ENCODE measurements at places on chromosomes 1 and 21.

GRCh38 chr1:173114346-173114745 is 63.6 kb upstream of the TNFSF18 start:
- DNase-seq: no peak

DNA sequence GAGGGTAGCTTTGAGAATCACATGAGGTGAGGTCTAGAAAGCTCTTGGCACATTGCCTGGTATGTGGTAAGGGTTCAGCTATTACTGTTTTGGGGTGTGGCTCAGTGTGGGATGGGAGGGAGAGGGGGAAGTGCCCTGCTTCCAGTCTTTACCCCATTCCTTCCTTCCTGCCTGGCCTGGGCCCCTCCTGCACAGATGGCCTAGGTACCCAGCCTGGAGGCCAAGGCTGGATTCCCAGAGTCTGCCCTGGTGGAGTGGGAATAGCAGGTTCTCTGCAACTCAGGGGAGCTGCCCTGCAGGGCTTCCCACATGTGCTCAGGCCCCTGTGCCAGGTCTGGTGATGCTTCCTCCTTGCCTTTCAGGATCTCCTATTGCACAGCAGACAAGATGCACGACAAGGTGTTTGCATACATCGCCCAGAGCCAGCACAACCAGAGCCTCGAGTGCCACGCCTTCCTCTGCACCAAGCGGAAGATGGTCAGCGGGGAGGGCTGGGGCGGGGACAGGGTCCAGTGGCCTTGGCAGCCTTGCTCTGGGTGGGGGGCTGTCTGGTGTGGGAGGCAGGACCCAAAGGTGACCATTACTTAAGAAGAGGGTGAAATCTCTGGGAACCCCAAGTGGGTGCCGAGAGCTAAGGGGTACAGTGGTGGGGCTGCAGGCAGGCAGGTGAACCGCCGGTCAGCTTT is 13.5 kb downstream of the LDLRAP1 start:
- DNase-seq: peak; percentile 21

- no peak for DNase-seq
Observed at GRCh38 chr1:109613361-109614147, 5.9 kb downstream of the GNAT2 start.

DNA sequence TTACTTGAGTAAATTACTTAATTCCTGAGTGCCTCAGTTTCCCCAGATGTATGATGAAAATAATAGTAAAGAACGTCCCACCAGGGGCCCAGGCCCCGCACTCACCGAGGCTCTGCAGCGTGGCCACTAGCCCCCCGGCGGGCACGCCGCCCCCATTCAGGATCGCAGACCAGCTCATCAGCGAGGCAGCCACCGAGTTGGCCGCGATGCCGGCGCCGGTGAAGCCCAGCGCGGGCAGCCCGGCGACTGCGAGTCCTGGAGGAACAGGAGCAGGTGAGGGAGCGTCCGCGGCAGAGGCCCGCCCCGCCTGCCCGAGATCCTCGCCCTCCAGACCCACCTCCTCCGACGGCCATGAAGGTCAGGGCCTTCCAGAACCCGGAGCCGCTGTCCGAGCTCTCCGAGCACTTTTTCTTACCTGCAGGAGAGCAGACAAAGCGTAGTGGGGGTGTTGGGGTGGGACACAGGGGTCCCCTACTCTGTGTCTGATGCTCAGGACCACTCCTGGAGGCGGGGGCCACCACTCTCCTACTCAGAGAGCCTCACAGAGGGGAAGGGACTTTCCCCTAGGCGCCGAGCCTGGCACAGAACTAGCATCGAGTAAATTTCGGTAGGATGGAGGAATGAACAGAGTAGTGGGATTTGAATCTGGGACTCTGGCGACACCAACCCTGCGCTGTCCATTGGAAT is 3.7 kb downstream of the IFI6 start:
- DNase-seq: no peak

DNA sequence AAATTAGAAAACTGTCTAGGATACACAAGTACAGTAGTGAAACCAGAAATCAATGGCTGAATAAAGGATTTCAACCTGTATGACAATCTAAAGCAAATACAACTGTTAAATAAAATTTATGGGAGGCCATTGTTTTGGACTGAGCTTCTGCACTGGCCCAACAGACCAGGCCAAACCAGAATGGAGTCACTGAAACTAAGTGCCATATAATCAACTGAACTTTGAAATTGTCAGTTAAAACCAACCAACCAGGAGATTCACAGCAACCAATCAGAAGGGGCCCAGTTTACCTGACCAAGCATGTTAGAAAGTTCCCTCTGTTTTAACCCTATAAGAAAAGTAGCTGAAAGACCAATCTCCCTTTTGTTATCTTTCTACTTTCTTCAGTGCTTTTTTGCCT is 30.5 kb upstream of the SOAT1 start:
- DNase-seq: no peak

- DNase-seq: no peak
Observed at GRCh38 chr1:24119859-24120756, 8.2 kb upstream of the MYOM3 start.

DNA sequence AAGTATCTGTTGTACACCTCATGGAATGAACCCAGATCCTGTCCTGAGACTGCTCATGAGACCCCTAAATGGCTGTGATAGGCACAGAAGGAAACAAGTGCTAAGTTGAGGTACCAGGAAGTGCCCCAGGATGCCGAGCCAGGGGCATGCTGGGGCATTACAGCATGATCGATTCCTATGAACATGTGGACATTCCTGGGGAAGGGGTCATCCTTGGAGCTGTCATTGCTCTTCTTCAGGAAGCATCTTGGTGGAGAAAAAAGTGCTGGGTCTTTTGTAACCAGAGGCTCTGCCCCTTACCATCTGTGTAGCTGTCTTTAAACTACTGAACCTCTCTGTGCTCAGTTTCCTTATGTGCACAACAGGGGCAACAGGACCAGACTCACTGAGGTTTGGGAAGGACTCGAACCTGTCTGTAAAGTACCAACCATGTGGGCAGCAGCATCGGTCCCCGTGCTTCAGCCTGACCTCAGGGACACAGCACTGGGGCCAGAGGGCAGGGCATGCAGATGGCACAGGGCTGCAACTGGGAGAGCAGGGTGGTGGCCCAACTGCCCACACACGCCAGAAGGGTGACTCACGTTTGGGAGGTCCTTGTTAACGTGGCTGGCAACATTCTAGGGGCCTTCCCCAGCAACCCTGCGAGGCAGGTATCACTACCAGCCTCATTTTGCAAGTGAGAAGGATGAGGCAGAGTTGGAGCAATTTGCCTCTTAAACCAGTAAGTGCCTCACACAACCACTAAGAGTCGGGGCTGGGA is 142.3 kb upstream of the EDN2 start:
- DNase-seq: peak; percentile 69

GRCh38 chr1:242128951-242129502 is 130.1 kb upstream of the MAP1LC3C start:
- DNase-seq: no peak

- DNase-seq: no peak
Observed at GRCh38 chr1:157915859-157916258, 74.3 kb upstream of the CD5L start.

- DNase-seq: peak; percentile 50
Observed at GRCh38 chr1:231626951-231627614, 493 bp downstream of the DISC1 start.

DNA sequence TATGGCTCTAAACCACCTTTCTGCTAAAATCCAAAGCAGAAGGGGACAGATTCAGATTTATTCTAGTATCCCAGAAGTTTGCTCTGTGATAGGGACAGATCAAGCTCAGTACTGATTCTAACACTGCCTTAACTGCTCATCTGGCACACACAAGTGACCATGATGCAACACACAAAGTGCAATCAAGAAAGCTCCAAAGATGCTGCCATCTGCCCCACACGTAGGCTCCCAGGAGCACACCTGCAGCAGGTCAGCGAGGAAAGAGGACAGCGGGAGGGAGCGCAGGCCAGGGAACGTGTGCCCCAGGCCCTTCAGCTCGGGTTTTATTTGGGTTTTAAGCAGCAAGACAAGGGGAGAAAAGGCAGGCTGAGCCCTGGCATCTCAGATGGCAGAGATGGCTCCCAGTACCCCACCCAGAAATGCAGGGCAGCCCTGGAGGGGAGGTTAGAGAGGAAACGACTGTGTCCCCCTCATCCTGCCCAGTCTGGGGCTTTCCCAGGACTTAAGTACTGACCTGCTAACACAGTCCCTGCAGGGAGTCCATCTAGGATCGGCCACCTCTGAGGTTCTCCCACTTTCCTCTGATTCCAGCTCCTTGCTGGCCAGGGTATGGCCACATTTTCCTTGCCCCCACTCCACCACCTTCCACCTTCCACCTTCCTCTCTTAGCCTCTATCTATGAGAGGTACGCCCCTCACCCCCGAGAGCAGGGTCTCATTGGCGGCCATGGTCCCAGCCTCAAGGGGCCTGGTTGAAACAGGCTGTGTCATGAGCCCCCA is 1.2 kb downstream of the TRIM11 start:
- DNase-seq: no peak

DNA sequence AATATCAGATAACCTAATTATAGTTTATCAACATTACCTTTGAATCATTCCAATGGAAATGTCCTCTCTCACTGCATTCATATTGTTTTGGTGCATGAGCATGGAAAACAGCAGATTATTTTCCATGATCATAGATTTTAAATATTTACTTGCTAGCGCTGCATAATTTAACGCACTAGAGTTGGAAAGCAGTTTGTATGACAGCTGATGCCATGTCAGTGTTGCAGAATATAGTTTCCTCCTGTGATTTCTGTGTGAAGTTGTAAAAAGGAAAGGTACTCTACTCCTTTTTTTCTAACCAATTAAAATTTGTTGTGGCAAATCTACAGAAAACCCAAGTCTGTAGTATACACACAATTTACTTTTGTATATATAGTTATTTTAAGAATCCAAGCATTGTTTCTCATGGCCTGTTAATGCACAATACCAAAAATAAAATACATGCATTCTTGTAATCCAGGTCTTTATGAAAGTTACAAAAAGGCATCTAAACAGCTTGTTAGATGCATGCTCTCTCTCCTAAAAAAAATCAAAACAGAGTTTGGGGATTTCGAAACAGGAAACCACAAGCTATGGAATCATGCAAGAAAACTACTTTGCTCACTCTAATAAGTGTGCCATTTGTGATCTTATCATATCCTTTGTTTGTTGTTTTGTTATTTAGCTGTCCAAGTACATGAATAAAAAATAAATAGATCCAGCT is 1.9 kb upstream of the ATG4C start:
- no peak for DNase-seq

DNA sequence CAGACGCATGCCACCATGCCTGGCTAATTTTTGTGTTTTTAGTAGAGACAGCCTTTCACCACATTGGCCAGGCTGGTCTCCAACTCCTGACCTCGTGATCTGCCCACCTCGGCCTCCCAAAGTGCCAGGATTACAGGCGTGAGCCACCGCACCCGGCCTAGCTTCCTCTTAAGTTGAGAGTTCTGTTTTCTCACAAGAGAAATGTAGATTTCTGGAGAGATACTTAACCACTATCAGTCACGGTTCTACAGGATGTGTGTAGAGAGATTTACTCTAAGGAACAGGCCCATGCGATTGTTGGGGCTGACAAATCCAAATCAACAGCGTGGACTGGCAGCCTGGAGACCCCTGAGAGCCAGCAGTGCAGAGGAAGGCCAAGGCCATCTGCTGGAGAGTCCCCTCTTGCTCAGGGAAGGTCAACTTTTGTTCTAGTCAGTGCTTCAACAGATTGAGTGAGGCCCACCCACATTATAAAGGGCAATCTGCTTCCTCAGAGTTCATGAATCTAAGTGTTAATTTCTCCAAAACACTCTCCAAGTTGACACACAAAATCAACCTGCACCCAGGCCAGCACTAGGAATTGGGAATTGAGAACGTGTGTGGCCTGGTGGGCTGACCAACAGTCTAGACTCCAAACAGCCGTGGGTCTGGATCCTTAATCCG is 38.7 kb downstream of the CHAF1B start:
- no peak for DNase-seq

DNA sequence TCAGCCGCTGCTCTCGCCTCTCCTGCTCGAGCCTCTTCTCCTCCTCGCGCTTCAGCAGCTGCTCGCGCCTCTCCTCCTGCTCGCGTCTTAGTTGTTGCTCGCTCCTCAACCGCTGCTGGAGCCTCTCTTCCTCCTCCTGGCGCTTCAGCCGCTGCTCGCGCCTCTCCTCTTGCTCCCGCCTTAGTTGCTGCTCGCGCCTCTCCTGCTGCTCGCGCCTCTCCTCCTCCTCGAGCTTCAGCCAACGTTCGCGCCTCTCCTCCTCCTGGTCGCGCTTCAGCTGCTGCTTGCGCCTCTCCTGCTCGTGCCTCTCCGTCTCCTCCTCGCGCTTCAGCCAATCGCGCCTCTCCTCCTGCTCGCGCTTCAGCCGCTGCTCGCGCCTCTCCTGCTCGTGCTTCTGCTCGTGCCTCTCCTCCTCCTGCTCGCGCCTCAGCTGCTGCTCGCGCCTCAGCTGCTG is 3.7 kb downstream of the TCHH start:
- DNase-seq: peak; percentile 26

- no peak for DNase-seq
Observed at GRCh38 chr21:33096426-33096825, 26.5 kb downstream of the OLIG1 start.

DNA sequence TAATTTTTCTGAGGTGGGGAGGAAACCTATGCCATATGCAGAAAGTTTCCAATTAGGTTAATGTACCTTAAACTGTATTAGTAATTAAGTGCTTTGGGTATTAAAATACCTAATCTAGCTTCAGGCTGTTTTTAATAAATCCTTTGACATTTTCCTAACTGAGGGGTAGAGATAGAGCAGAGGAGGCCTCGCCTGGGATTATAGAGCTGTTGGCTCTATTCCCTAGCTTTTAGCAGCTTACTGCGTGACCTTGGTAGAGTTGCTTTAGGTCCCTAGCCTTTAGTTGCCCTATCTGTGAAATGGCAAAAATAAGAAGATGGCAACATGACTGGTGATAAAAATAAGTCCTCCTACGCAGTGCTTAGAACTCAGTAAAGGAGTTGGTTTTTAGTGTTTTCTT is 621.0 kb downstream of the LMO4 start:
- DNase-seq: no peak

- DNase-seq: no peak
Observed at GRCh38 chr1:67146539-67146938, 11.8 kb upstream of the C1orf141 start.

DNA sequence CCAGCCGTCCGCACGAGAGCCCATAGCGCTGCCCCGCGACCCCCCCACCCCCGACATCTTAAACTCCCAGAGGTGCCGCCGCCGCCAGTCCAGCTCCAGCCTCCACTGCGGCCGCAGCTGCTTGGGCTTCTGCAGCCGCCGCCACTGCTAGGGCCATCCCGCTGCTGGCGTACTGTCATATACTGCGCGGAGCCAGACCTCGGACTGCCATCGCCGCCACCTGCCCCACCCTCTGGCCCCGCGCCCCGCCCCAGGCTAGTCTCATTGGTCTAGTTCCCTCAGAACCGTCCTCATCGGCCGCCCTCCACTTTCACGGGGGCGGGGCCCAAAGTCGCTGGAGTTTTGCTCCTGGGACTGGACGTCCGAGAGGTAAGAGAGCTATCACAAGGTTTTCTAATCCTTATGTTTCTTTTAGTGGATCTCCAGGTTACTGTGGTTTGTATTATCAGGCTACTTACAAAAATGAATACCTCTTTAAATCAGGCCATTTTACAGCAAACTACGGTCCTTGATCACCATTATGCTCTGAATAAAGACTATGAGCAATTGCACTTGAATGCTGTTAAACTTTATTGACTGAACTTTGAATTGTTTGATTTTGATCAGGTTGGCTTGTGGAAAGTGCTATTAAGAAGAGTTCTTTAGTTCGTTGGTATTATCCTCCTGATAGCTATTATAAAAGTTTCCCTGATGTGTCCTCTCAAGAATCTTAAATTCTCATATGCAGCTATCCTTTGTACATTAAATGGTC is 2.8 kb upstream of the CD1D start:
- peak; percentile 12 for DNase-seq

GRCh38 chr1:34398241-34398915 is 221.7 kb downstream of the C1orf94 start:
- DNase-seq: no peak

- no peak for DNase-seq
Observed at GRCh38 chr1:90763930-90764329, 46.8 kb upstream of the BARHL2 start.

All from activated naive CD4-positive, alpha-beta T cell treated with Interleukin-2 at 50 U/mL for 16 hours (primary cell).